ENCODE measurements at places on chromosomes 12 and 14.

DNA sequence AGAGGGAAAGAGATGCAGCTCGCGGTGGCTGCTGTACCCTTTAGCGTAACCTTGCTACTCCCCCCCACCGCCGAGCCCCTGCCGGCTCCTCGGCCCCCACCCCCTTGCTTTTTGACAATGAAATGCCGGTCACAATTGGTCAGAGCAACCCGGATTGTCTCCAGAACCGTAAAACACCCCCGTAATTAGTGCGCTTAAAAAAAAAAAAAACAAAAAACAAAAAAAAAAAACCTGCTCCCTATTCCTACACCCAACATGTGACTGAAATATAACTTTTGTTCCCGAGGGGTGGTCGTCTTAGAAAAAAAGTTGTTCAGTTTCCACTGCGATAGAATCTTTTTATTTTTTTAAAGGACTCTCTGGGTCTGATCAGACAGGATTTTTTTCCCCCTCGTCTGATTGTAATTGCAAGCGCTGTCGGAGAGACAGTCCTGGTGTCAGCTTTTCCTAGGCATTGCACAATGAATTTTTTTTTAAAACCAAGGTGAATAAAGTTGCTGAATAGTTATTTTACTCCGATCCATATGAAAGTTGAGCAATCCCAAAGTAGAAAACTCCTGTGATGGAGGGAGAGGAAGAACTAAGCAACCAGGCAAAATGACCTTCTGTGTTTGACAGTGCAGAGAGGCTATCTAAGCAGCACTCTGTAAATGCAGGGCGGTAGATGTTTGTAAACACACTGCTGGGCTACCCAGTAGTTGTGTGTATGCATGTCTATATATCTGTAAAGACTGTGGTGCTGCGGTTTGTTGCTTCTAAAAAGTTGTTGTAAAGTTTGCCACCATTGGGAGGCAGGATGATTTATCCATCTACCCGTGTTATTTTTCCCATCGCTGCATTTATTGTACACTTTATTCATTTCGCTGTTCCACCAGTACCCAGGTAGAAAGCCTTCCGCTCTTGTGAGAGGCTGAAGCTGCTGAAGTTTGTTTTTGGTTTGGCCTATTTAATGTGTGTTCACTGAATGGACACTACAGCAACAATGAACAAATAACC, 1.1 kb downstream of the ETV6 start:
- peak; percentile 57 for DNase-seq

DNA sequence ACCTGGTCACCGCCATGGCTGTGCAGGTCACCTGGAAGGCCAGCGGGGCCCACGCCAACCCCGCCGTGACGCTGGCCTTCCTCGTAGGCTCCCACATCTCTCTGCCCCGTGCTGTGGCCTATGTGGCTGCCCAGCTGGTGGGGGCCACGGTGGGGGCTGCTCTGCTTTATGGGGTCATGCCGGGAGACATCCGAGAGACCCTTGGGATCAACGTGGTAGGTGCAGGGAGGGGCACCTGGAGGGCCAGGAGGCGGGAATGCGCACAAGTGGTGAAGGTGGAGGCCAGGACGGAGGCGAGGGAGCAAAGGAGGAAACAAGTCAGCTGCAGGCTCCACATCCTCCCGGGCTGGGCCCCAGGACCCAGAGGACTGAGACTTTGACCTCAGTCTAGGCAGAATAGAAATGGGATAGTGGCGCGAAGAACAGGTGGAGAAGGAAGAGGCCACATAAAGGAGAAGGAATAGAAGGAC, 649 bp downstream of the AQP6 start:
- DNase-seq = no peak

- DNase-seq = peak; percentile 44
These were observed 1.1 kb downstream of the CCDC91 start for GRCh38 chr12:28191051-28192048.

- DNase-seq = no peak
These were observed 164.3 kb downstream of the GRIN2B start for GRCh38 chr12:13817131-13817530.

DNA sequence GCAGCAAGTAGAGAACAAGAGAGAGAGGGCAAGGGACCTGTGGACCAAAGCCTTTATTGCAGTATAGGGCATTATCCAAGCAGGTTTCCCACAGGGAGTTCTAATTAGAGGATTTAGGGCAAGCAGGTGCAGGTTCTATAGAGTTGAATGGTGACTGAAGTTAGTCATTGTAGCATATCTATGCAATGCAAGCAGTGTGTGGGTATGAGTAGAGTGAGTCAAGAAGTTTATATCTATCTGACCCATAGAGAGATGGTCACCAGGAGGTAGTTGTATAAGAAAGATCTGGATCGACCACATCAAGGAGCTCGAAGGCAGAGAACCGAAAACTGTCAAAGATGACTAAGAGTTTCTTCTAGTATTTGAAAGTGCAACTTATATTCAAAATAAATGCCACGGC, 167.3 kb downstream of the PLCZ1 start:
- DNase-seq = no peak

DNA sequence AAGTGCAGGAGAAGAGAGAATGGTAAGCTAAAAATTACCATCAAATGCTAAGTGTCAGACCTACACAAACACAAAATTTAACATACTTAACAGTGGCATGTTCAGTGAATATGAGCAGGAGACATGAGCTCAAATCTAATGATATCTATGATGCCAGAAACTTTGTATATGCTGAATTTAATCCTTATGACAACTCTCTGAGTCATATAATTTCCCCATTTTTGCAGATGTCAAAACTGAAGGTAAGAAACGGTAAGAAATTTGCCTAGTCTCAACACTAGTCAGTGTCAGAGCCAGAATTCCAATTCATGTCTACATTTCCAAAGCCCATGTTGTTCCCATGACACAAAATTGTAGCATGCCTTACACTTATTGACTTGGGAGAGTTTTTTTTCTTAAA, 375.8 kb downstream of the APAF1 start:
- peak; percentile 26 for DNase-seq

DNA sequence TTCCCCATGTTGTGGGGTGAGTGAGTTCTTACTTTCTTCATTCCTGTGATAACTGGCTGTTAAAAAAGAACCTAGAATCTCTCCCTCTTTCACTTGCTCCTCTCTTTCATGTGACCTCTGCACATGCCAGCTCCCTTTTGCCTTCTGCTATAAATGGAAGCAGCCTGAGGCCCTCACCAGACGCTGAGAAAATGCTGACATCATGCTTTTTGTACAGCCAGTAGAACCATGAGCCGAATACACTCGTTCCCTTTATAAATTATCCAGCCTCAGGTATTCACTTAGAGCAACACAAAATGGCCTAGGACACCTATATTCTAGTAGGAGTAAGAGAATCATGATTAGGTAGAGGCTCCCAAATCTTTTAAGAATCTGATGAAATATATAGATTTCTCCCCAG, 333.5 kb downstream of the LRIG3 start:
- DNase-seq = no peak

DNA sequence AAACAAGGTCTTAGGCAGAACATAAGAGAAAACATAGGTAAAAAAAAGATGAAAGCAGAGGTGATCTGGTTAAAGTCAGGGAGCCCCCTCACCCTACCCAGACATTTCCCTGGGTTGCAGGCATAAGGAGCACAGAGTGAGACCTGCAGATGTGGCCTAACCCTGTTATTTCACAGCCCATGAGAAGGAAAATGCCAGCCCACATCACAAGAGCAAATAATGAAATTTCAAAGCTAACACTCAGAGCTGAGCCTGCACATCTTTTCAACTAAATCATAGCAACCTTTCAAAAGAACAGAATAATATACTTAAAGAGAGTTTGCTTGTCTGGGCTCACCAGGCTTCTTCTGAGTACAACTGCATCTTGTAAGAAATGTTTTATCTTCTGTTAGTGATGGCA, 295.4 kb downstream of the RPAP3 start:
- DNase-seq = no peak

DNA sequence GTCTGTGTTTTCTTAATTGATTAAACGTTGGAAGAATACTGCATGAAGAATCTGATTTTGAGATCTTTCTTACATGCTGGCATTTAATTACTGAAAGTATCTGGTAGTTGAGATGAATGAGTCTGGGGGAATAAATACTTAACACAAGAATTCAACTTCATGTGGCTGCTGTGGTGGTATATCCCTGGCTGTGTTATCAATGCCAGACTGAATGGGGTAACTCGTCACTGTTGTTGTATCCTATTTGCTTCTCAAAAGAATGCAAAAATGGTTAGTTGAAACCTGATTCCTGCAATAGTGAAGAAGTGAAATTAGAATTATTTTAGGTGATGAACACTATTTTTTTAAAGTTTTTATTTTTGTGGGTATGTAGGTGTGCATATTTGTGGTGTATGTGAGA, 72.5 kb downstream of the HMGA2 start:
- no peak for DNase-seq

DNA sequence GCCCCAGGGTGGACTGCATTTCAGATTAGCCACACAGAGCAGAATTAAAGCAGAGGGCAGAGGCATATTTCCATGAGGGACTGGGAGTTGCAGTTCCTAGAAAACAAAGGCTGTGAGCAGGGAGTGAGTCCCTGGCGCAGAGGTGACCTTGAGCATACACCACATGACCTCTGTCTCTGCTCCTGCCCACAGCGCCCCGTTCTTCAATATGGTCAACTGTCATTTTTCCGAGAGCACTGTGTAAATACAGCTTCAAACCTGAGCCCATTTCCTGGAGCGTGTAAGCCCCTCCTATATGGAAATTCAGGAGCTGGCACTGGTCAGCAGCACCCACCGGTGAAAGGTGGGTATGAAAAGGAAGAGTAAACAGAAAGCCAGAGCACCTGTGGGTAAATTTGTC, 192.2 kb upstream of the PELI2 start:
- DNase-seq = no peak

GRCh38 chr12:54140588-54141388, 48.0 kb downstream of the SMUG1 start:
- DNase-seq = no peak

DNA sequence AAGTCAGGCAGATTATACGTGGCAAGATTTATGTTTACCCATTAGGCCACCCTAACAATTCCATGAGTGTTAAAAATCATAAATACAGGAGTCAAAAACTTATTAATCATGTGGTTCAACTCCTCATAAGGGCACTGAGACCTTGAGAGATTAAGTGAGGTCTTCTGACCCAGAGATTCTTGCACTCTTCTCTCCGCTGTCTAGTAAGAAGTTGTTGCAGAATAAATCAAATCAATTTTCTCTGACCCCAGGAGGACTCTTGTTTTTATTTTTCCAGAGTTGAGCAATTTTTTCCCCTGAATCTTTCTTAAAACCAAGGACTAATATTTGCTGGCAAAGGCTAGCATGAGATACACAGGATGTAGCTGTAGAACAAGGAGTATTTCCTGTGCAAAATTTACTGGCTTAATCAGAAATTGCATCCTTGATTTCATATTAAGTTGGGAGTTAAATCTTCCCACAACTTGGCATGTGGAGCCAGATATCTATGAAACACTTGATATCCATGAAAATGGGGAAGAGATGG, 90.9 kb upstream of the PTHLH start:
- no peak for DNase-seq

GRCh38 chr12:57528176-57528575, 5.6 kb downstream of the MBD6 start:
- no peak for DNase-seq

- no peak for DNase-seq
These were observed 636 bp upstream of the IFNG-AS1 start for GRCh38 chr12:67988601-67989021.

DNA sequence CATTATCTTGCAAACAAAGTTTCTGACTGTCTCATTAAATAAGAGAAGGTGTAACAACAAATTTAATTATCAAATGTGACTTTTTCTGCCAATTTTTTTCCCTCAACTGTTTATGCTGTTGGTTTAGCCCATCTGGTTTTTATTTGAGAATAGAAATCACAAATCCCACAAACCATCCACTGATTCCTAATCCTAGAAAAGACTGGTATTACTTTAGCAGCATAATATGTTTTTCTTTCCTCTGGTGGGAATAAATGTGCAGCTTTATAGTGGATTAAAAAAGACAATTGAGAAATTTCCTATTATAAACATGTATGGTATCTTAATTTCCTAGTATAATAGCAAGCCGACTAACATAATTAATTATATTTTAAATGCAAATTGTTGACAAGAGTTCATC, 257.9 kb upstream of the FOXN3 start:
- no peak for DNase-seq

DNA sequence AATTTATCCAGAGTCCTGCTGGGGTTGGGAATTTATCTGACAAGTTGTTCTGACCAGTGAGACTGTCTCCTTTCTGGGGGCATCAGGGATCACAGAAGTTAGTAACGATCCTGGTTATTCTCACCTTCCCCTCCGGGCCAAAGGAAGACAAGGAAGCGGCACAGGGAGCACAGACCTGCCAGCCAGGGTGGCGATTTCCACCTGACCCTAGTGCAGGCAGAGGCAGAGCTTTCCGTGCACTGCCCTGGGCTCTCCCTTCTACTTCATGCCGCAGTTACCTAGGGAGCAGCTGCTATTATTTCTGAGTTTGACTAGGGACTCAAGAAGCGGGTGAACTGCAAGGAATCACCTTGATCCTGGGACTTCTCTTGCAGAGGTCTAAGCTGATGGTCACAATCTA, 7.4 kb downstream of the TMEM106C start:
- DNase-seq = no peak

GRCh38 chr12:112381406-112381882, 787 bp downstream of the HECTD4 start:
- peak; percentile 47 for DNase-seq

- DNase-seq = no peak
These were observed 85.7 kb downstream of the SAMD4A start for GRCh38 chr14:54652605-54653052.

DNA sequence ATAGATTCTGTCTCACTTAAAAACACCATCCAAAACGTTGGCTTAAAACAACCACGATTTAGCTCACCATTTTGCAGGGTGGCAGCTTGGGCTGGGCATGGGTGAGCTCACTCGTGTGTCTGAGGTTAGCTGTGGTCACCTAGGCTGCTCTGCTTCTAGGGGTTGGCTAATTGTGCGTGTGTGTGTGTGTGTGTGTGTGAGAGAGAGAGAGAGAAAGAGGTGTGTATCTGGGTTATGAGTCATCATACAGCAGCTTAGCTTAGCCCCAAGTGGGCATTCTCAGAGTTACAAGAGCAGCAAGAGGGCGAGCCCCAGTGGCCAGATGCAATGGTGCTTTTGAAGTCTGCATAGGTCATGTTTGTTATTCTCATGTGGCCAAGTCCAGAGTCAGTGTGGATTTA, 6.0 kb downstream of the FBXW8 start:
- DNase-seq = peak; percentile 66

GRCh38 chr14:54503486-54503885, 6.2 kb upstream of the CGRRF1 start:
- peak; percentile 55 for DNase-seq

DNA sequence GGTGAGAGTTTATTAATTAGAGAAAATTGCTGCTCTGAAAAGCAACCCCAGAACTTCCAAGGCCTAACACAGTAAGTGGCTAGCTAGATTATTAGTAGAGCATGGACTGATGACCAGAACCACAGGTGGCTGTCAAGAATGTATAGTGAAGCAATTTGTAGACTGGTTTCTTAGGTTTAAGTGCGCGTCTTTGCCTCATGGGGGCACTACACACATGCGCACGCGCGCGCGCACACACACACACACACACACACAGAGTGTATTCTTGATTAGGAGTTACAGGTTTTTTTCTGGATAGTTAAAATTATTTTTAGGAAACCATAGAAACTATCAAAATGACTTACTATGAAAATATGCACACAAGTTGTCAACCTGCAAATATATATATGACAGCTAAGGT, 66.5 kb downstream of the BHLHE41 start:
- no peak for DNase-seq
